Skin of body (tissue), 3 donors: ENCODE measurements at places on chromosomes 6 and 20. TPM values are rescaled to one million over a fixed set of nuclear protein-coding genes. Genes with fewer than 3 reads are reported as not detected.

Gene GDAP1L1
- 0.20 TPM for total RNA-seq

Gene EYA4
- total RNA-seq: 5.7 TPM

Gene CST3
- total RNA-seq: 69.7 TPM

Gene CLVS2
- 0.10 TPM for total RNA-seq

Gene BACH2
- 11.9 TPM for total RNA-seq

Gene TGM2
- total RNA-seq: 4.8 TPM

Gene PAK5
- 0.30 TPM for total RNA-seq

Gene NNAT
- 22.0 TPM for total RNA-seq

Gene SNX21
- 22.8 TPM for total RNA-seq

Gene PSMB1
- 165 TPM for total RNA-seq

Gene KDM1B
- 19.3 TPM for total RNA-seq

Gene VSX1
- 0.10 TPM for total RNA-seq

Gene KCNQ5
- 0.39 TPM for total RNA-seq

Gene E2F3
- 5.6 TPM for total RNA-seq

Gene PPP2R5D
- total RNA-seq: 23.8 TPM

Gene RSPO4
- 1.1 TPM for total RNA-seq

Gene HTR1E
- not detected for total RNA-seq

Gene MAS1
- total RNA-seq: under 0.01 TPM

Gene FAXC
- total RNA-seq: 2.0 TPM

Gene TRIM40
- total RNA-seq: not detected

Gene SFTA2
- total RNA-seq: not detected

Gene RAB32
- 21.3 TPM for total RNA-seq

Gene NOX3
- not detected for total RNA-seq

Gene CTAGE9
- total RNA-seq: not detected

Gene APOM
- total RNA-seq: 1.2 TPM

Gene DEFB124
- total RNA-seq: not detected

Gene PTCRA
- not detected for total RNA-seq
